NCI-H524 (cell line): ENCODE measurements at places on chromosomes 7 and 10.

GRCh38 chr7:150919160-150919559 lies 59.0 kb downstream of the KCNH2 start:
- DNase-seq, result no peak

GRCh38 chr7:31647511-31647910 lies 39.5 kb upstream of the PPP1R17 start:
- no peak for DNase-seq

GRCh38 chr7:152313831-152314604 lies 121.8 kb downstream of the KMT2C start:
- peak; percentile 40 for DNase-seq

DNA sequence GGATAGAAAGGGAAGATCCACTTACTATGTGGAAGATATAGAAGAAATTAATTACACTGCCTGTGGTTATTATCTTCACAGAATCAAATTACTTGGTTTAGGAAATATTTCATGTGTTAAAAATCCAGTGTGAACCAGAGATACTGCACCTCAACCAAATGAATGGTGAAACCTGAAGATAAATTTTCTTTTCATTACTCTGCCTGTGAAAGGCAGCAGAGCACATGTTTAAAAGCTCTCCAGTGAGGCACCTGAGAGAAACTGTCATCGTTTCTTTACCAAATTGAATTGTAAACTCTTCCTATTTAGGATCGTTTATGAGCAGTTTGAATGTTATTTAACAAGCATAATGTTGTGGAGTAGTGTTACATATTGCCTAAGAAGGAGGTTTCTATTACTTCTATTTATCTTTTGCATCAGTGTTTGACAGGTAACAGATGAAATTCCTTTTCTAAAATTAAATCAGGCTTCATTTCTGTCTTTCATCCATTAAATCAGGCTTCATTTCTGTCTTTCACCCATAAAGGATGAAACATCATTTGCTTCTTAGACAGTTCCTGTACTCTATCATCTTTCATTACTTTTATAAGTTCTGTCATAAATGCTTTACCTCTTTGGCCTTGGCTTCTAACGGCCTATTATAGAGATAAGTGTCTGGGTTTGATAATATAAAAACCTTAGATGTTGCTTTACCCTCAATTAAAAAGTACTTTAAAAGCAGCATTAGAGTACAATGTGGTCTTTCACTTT lies 266.6 kb downstream of the NXPH1 start:
- DNase-seq, result no peak

- no peak for DNase-seq
These were observed 615.4 kb downstream of the DNAJB6 start for GRCh38 chr7:157952050-157952667.

GRCh38 chr7:32890010-32890792 lies 1.4 kb downstream of the KBTBD2 start:
- DNase-seq, result peak; percentile 45

DNA sequence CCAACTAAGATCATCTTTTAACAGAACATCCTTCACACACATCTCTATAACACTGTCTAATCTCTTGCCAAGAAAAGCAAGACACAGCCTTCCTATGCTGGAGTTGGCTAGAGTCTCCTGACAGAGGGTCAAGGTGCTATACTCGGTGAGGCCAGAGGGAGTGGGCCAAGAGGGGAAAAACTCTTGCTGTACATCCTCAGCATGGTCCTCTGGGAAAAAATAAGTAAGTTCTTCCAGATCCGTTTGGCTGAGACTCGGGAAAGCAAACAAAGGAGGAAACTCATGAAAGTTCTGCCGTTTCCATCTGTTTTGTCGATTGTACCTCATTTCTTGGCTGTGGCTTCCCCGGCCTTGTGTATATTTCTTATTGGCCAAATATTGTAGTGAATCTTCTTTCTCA lies 33.9 kb downstream of the VWDE start:
- no peak for DNase-seq

GRCh38 chr10:72334825-72335393 lies 19.8 kb downstream of the DNAJB12 start:
- DNase-seq, result no peak
